GM10248 (cell line): ENCODE measurements at places on chromosomes 6 and 20.

DNA sequence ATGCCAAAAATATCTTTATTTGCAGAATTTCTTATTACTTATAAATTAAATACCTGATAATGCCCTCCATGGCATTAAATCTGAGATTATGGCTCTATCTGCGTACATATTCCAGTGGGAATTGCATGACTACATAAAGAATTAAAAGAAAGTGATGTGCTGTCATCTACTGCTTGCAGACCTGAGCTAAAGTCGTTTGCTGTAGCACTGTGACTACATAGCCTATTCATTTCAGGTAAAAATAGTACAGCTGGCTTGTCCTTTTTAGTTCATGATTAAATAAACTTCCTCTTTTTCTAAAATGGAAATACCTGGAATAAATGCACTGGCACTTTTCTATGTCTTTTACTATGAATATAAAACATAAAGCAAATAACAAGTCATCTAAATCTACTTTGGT, 78.1 kb downstream of the CGA start:
- DNase-seq, result no peak

GRCh38 chr6:34914358-34914757, 25.3 kb downstream of the ANKS1A start:
- no peak for DNase-seq

DNA sequence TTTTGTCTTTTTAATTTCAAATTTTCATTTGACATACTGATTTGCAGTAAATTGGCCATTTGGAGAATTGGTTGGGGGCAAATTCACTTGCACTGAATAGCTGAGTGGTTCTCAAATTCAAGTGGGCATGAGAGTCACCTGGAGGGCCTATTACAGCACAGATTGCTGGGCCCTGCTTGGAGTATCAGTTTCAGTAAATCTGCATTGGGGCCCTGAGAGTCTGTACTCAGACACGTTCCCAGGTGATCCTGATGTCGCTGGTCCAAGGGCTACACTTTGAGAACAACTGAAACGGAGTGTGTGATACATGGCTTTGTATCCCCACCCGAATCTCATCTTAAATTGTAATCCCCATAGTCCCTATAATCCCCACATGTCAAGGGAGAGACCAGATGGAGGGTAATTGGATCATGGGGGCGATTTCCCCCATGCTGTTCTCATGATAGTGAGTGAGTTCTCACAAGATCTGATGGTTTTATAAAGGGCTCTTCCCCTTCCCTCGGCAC, 115.9 kb downstream of the KLHL32 start:
- no peak for DNase-seq

DNA sequence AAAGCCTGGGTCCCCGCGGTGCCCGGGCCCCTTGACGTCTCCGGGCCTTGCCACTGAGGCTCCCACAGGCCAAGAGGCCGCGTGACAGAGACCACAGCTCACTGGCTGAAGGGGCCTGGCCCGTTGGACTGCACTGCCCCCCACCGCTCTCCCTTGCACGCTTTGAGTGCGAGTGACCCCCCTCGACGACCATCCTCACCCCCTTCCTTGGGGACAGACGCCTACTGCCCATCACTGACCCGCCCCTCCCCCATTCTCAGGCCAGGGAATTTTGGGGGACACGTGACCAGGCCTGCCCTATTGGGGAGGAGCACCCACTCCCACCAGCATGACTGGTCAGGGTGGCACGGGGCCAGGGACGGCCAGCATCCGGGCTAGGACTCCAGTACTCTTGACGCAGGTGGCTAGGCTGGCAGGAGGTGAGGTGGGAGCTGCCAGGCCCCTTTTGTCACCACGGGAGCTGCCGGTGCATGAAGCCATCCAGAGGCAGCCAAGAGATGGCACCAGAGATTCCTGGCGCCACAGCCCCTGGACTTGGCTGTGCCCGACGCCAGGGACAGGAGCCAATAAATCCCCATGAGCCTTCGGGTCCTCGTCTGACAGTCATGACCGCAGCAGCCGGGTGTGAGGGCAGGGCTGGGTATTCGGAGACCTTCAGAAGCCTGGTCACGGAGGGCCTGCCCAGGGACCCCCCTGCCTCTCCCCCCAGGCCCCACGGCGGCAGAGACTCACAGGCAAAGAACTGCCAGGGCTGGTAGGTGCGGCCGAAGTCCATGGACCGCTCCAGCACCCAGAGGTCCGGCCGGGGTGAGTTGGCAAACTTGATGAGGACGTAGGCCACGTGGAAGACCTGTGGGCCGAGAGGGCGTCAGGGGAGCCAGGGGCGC, 14.5 kb downstream of the LAMA5 start:
- no peak for DNase-seq

- no peak for DNase-seq
These were observed 154.2 kb upstream of the QKI start for GRCh38 chr6:163260111-163260895.

DNA sequence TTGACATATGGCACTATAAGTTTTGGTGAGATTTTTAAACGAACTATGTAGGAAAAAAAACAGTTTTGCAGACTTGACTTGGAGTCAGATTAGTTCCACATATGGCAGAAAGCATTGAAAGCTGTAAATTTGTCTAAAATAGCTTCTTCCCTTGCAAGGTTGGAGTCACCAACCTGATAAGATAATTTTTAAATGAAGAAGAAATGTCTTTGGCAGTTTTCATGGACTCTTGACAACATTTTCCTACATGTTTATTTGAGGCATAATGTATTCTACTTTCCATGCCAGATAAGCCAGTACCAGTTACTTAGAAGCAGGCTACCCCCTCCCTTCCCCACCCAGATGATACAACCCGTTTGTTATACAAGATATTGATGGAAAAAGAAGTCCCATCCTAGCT, 5.2 kb downstream of the KLHL32 start:
- DNase-seq, result no peak

DNA sequence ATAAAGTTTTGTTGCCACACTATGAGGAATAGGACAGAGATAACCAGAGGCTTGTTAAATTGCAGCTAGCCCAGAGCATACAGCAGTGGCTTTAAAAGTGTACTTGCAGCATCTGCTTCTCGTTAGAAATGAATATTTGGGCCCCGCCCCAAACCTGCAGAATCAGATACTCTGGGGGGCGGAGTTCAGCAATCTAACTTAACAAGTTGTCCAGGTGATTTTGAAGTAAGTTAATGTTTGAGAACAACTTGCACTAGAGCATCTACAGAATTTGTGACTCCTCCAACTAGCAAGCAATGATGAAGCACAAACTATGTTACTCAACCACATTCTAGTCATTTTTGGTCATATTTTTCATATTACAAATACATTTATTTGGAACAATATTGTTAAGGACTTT, 10.6 kb upstream of the SUPT3H start:
- no peak for DNase-seq

DNA sequence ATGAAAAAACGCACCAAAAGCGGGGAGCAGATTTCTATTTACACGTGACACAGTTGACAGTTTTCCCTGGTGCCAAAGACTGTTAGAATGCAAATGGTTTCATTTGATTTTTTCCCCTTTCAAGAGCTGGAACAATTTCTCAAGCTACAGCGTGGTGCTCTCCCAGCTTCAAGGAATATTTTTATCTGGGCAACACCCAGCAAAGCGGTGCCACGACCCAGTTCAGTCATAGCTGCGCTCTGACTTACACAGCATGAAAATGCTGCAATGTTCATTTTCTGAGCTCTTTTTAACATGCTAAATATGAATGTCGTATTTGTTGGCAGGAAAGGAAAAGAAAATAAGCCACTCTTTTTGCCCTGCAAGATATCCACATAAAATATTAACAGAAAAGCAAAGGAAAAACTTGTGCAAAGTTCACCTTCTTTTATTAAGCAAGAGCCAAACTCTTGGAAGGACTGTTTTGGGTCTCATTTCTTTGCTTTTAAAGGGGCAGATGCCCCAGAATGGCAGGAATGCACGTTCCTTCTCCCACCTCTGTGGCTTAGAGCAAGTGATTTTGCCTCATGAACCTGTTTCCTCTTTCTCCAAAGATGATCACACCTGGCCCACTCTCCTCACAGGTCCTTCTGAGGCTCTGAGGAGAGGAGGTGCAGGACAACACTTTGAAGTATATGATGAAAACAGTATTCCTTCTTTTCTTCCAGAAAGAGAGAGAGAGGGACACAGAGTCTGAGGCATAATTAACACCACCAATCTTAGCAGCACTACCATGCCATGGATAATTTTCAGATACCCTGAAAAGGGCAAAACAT, 47.0 kb downstream of the TTI1 start:
- DNase-seq, result no peak

DNA sequence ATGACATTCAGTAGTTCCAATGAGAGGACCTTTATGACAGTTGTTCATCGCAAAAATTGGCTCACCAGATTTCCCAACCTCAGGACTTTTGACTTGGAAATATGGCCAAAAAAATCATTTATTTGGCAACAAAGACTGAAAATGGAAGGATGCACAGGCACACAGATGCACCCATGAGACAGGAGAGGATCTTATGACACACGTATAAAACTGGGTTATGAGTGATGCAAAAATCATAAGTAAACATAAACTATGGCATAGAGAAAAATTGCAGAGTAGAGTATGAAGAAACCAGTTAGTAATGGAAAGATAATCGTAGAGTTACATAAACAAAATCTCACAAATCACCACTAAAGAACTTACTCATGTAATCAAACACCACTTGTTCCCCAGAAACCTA, 546.9 kb downstream of the ADGRB3 start:
- no peak for DNase-seq

DNA sequence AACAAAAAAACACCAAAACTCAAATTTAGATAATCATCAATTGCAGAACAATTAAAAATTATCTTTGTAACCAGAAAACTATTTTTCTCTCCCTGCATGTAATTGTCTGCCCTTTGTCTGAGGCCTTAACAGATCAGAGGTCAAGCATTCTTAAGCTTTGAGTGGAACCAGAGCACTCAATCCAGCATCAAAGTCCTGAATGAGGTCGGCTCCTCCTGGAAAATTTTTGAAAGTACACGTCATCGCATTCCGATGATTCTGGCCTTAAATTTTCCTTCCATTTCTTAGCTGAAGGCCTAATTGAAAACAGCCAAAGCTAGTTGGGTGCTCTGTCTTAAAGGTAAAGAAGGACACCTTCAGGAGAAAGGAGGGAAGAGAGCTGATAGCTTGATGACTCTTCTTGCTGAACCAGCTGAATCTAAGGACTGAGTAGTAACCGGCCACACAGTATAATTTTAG, 510.2 kb upstream of the SULF2 start:
- DNase-seq, result no peak

- DNase-seq, result no peak
These were observed 22.5 kb downstream of the MAP3K5 start for GRCh38 chr6:136769759-136770158.

- DNase-seq, result no peak
These were observed 34.5 kb downstream of the APCDD1L start for GRCh38 chr20:58480551-58481336.

- DNase-seq, result no peak
These were observed 42.5 kb upstream of the CD83 start for GRCh38 chr6:14075095-14075503.

DNA sequence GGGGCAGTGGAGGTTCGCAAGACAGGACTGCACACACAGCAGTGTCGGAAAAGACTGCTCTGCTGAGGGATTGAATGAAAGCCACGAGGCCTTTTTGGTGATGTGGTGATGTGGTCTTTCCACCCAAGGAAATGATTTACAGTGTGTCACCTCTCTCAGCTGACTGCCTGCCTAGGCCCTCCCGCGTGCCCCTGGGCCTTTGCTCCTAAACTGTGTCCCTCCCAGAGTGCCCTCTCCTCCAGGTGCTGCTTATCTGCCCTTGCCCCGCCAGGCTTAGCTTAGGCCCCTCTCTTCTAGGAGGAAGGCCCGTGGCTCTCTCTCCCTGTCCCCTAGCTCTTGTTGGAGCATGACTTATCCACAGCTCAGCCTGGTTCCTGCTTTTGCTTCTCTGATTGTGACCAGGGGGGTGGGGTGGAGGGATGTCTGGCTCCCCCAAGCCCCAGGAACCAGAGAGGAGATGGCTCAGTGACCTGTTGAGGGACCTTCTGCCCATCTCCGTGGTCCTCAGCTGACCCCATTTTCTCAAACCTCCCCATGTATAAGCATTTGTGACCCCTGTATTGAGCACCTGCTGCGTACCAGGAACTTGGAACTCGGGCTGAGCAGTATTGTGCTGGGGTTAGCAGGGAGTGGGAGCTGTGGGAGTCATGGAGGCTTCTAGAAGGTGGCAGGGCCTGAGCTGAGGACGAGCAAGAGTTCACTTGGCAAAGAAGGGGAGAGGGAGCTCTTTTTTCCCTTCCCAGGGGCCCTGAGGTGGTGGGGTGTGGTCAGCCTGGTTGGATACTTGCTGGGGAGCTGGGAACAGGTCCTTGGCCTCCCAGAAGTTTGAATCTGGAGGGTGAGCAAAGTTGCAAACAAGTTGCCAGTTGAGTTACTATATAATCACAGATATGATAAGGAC, 2.2 kb downstream of the SRC start:
- DNase-seq, result no peak

DNA sequence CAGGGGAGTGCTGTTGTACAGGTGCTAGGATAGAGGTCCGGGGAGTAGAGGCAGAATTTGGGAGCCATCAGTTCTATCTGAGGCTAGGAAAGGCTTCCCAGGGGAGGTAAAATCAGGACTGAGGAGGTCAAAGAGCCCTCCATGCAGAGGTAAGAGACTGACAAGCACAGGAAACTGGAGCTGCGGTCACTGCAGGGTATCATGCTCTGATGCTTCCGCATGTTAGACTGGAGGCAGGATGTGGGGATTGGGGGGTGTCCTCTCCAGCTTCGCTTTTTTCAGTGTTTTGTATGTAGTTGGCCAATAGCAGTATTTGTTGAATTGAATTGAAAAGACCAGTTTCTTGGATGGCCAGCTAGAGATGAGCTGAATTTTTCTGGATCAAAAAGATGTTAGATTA, 87.8 kb downstream of the SLC22A3 start:
- DNase-seq, result no peak

GRCh38 chr20:55099251-55099650, 623.9 kb downstream of the DOK5 start:
- no peak for DNase-seq

- DNase-seq, result no peak
These were observed 147.0 kb downstream of the CDH26 start for GRCh38 chr20:60104993-60105803.

- no peak for DNase-seq
These were observed 303.6 kb downstream of the TRDN start for GRCh38 chr6:123333000-123333756.

DNA sequence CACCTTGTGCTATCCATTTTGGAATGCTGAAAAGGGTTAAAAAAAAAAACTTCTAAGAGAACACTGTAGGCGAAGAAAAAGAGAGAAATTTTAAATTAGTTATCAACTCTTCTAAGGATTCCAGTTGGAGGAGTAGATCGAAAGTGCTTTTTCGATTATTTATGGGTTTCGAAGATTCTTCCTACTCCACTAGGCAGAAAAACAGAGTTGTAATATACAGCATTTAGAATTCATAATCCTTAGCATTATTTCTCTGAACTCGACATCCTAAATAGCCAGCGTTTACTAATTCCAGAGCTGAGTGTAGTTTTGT, 817 bp upstream of the RNF217 start:
- DNase-seq, result no peak
